ENCODE measurements at places on chromosomes 7 and 10. TPM values are rescaled to one million over a fixed set of nuclear protein-coding genes. Genes with fewer than 3 reads are reported as not detected.

The ELMO1 gene
- total RNA-seq = 72.2 TPM

The THSD7A gene
- total RNA-seq = 1.6 TPM

The MMP21 gene
- not detected for total RNA-seq

The AMPH gene
- total RNA-seq = 5.9 TPM

The MMD2 gene
- not detected for total RNA-seq

The NPTX2 gene
- 55.7 TPM for total RNA-seq

The SFRP4 gene
- 53.3 TPM for total RNA-seq

The CPN1 gene
- total RNA-seq = not detected

The ARHGEF35 gene
- total RNA-seq = 1.1 TPM

- no peak for DNase-seq
Observed at GRCh38 chr7:36393826-36394225, 4.2 kb downstream of the ANLN start.

- DNase-seq = no peak
Observed at GRCh38 chr10:110976577-110976976, 57.2 kb downstream of the SHOC2 start.

- DNase-seq = no peak
Observed at GRCh38 chr7:41027428-41028115, 675.3 kb downstream of the INHBA start.

GRCh38 chr10:89653410-89653869, 8.4 kb upstream of the PANK1 start:
- no peak for DNase-seq

DNA sequence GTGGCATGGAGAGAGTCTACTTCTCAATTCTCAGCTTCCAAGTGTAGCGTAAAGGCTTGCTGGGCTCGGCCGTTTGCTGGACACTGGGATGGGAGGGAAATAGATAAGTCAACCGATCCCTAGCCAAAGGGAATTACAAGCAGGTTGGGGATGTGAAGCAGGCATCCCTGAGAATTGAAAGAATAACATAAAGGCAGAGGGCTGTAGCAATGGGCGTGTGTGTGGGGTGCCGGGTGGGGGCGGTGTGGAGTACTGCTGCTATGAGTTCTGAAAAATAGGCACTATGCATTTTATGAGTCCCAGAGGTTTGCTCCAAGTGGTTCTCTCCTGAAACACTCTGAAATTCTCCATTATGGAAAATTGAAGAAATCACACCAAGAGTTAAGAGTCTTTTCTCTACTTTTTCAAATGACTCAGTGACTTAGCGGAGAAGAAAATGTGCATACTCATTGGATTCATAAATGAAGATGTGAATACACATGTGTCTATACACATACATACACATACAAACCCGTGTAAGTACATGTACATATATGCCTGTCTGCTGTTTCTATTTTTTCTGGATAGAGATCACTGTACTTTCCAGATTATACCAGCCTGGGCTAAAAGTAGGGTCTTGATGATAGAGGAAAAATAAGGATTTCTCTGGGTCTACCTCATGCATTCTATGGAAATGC, 65.4 kb downstream of the ADRA2A start:
- DNase-seq = no peak

DNA sequence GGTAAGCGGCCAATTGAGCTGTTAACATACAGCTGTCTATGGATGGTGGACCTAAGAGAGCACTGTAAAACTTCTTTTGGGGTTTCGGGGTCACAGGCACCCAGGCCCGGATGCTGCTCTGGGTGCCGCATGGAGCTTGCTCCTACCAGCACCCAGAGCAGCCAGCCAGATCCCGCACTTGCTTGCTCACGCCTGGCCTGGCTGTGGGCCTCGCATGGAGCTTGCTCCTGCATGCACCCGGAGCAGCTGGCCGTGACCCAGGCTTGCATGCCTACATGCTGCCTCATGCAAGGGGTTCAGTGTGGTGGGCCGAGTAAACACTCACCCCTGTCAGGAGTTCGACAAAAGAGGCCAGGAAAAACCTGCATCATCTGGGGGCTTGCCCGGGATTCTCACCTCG, 896.9 kb downstream of the SORCS1 start:
- no peak for DNase-seq

DNA sequence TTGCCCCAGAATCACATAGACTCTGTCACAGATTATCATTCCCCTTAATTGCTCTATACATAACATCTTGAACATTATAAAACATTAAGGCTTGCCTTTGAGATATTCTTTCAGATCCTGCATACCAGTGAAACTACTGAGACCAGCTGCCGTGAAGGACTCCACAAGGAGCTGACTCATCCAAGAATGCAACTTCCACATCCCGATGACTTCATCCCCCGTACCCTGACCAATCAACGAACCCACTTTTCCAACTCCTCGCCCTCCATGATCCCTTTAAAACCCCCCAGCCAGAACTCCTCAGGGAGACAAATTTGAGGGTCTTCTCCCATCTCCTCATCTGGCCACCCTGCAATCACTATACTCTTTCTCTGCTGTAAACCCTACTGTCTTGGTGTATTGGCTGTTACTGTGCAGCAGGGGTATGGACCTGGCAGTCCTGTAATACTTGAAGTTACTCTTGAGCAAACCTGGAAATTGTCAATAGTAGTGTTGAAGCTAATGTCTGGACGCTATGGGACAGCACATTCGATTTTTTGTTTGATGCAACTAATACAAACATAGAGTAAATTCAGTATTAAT, 49.8 kb downstream of the HTR5A start:
- DNase-seq = no peak

DNA sequence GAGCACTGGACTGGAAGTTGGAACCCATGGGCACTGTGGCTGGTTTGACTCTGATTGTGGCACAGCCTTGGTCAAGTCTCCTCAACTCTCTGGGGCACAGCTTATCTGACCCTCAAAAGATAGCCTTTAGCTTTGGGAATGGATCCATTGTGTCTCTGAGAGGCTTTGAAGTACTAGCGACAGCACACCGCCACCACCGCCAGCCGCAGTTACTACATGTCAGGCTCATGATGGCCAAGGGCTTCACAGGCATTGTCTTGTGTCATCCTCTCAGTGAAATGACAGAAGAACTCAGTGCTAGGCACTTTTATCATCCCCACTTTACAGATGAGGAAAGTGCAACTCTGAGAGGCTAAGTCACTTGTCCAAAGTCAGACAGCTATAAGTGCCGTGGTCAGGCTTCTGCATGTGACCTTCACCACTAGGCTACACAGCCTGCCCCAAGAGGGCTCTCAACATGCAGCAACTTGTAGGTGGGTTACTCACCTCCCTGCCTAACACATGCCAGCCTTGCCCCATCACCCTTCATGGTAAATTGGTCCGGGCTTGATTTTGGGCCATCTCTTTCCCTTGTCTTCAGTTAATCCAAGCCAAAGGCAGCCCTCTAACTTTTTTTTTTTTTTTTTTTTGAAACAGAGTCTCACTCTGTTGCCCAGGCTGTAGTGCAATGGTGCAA, 44.1 kb downstream of the C10orf105 start:
- DNase-seq = no peak

- DNase-seq = no peak
Observed at GRCh38 chr7:103446049-103446520, at the start of gene SLC26A5. Gene SLC26A5, minus strand, starts transcription at chr7:103446207. Its CDS starts 24,693 bp downstream, at chr7:103421514.

DNA sequence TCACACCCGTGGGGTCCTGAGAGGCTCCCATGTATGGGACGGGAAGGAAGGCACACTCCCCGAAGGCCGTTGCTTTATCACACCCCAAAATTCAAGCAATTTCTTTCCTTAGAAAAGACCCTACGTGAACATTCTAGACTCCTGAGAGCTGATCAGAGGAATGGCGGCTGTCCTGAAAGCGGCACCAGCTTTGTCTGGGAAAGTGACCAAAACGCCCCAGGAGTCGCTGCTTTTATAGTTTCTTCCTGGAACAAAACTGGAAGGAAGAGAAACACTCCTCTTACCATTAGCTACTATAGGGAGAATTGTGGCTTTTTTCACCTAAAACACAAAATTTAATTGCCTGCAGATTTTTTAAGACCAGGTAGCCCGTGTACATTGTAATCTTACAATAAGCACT, 261.8 kb upstream of the RNF32 start:
- DNase-seq = no peak

DNA sequence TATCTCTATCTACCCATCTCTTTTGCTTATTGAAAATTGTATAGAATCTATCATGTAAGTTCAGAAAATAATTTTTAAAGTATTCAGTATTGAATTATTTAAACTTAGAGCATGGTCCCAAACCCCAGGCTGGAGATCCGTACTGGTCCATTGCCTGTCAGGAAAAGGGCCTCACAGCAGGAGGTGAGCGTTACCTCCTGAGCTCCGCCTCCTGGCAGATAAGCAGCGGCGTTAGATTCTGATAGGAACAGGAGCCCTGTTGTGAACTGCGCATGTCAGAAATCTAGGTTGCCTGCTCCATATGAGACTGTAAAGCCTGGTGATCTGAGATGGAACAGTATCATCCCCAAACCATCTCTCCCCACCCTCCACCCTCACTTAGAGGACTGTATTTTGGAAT, 266.0 kb upstream of the CNTNAP2 start:
- no peak for DNase-seq

DNA sequence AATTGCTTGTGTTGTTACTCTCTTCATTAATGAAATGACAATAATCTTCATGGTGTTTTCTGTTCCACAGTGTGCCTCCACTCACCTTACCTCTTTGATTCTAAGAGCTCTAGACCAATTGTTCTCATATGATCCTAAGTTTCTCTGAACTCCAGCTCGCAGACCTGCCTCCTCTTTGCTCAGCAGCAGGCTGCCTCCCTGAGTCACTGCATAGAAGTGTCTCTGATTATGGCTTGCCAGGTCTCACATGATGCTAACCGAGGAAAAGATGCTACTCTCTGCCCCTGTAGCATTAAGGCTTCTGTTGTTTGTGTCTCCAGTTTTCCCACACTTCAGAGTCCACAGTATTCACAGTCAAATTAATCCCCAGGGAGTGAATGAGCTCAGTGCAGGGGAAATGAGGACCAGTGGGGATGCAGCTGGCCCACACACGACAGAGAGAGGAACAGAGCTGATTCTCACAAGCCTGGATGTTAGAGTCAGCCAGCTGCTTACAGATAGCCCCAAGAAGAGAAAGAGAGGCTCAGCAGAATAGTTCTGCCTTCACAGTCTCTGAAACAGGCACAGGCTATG, 145.9 kb upstream of the EGR2 start:
- DNase-seq = no peak

DNA sequence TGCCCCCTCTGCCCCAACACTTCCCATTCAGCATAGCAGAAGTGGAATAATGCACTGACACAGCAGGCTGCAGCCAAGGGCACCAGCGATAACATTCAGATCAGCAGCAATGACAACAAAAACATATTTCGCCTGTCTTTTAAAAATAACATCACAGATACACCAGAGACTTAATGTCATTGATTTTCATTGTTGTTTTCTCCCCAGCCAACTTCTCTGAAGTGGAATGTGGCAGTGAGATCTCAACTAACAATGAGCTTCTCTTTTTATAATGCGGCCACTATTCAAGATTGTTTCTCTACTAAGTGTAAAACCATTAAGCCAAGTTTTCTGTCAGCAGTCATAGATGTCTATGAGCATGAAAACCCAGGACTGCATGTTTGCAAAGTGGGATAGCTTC, 158.2 kb upstream of the TMEM229A start:
- DNase-seq = no peak

DNA sequence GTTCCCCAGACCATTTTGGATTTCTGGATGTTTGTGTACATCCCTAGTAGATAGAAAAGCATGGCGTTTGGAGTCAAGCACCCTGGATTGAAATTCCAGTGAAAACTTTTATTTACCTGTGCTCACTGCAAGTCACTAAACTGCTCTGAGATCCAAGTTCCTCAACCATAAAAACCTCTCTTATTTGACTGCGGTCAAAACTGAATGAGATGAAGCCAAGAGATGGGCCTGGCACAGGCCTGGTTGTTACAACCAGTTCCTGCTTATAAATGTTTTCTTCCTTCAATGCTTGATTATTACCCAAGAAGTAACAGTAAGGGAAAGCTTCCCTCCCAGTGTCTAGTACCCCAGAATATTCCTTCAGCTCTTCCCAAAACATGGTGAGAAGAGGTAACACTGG, 70.9 kb upstream of the HPS1 start:
- no peak for DNase-seq

DNA sequence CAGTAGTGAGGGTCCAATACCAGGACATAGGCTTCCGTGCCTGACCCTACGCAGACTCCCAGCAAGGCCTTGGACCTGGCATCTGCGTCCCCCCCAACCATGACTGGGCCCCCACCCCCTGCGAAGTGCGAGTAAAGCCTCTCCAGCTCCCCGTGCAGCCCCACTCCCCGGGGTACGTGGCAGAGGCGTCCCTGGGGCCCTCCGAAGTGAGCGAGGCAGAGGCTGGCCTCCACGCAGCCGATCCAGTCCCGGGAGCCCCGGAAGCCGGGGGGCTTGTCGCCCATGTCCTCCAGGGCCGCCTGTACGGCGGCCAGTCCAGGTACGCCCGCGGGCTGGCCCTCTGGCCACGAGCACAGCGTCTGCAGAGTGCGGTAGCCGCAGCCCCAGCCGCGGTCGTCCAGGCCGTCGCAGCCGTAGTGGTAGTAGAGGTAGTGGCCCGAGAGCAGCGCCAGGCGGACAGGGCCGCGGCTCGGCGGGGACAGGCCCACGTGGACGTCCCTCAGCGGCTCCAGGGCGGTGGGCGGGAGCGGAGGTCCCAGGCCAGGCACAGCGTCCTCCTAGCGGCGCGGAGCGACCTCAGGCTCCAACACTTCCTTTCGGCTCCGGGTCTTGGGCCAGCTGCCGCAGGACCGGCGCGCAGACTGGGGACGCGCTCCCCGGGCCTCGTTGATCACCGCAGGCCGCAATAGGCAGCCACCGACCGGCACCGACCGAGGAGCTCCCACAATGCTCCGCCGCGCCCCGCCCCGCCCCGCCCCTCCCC, at the start of gene UFSP1:
TSS of gene UFSP1 (minus strand) at position 728 of the 763 bp plus-strand sequence. CDS start at position 284, 444 bp downstream.
- no peak for DNase-seq
